A549 treated with ZK216348 at 1 μM for 4 hours (cell line): ENCODE measurements at places on chromosomes 6 and 20. TPM values are rescaled to one million over a fixed set of nuclear protein-coding genes. Genes with fewer than 3 reads are reported as not detected.

The SYCP2 gene
- 0.17 to 0.46 TPM (median 0.38 TPM) in 5 replicates for total RNA-seq

The NMBR gene
- not detected in 5 replicates for total RNA-seq

The COL20A1 gene
- total RNA-seq: 0.47 to 1.3 TPM (median 0.83 TPM) in 5 replicates

The IL20RA gene
- not detected in 5 replicates for total RNA-seq

The MRPL2 gene
- 44.1 to 63.1 TPM (median 54.2 TPM) in 5 replicates for total RNA-seq
